Stimulated activated CD4-positive, alpha-beta T cell treated with anti-CD3 and anti-CD28 coated beads, TNF-alpha, amount 100 ng/mL, for 1 hour (primary cell): ENCODE measurements at places on chromosomes 12 and 14.

DNA sequence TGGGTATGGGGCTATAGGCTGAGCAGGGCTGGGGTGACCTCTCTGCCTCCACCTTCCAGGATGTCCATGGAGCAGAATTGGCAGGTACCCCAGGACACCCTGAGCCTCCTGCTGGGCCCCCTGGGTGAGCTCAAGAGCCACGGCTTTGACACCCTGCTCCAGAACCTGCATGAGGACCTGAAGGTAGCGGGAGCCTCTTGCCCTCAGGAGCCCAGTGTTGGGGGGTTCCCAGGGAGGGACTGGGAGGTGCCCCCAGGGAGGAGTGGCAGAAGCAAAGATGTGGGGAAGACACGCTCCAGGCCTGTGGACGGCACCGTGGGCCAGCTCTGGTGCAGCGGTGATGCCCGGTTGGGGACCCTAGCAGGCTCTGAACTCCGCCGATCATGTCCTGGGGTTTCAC lies 8.3 kb downstream of the TNFAIP2 start:
- no peak for DNase-seq

DNA sequence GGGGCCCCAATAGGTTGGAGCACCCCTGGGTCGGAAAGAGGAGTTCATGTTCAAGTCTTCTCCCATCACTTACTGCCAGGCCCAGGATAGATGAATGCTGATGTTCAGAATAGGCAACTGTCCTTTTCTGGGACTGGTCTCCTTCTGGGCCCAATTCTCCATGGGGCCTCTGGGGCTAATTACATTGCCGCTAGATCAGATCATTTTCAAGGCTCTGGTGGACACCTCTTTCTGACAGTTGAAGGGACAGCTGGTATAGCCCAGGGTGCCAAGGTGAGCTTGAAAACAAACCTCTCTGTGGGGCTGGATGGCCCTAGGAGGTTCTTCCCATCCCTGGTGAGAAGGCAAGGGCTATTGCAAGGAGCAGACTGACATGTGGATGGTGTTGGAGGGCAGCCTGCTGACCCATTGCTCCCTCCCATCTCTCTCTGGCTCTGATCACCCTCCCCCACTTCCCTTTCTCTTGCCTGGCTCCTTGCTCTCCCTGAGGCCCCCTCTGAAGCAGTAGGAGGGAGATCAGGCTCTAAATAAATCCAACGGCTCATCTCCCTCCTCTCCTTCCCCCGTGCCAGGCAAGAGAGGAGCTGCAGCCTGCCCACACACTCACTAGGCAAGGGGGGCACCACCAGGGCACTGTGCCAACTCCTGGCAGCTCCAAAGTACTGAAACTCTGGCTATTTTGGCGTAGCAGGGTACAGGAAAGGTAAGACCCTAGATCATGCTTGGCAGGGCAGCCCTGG lies 1.9 kb downstream of the CACNB3 start:
- no peak for DNase-seq

- no peak for DNase-seq
Measured at GRCh38 chr14:30291216-30291615, 267.7 kb upstream of the G2E3 start.

DNA sequence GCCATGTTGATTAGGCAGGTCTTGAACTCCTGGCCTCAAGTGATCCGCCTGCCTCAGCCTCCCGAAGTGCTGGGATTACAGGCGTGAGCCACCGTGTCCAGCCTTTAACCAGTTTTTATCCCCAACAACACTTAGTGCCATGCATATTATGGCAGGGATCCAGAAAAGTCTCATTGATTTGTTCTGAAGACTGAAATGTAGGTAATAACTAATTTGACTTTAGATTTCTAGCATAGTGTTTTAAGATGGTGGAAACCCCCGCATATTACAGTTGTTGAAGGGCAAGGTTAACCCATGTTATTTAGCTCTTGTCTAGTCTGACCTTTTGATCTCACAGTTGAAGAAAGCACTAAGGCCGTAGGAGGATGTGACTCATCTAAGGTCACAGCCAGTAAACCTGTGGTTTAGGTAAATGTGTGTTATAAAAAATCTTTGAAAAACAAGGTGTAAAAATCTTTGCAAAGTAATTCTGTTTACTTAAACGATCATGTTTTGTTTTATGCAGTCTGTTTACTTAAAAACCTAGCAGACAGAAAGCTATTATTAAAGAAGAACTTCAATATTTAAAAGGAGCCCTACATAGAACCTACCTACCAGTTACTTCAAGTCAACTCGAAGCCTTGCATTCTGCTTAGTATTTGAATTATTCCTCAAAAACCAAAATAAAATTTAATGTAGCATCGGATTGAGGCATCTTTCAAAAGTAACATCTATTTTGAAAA lies 24.8 kb downstream of the BICDL1 start:
- no peak for DNase-seq

GRCh38 chr12:120708651-120709050 lies 1.6 kb upstream of the UNC119B start:
- no peak for DNase-seq

DNA sequence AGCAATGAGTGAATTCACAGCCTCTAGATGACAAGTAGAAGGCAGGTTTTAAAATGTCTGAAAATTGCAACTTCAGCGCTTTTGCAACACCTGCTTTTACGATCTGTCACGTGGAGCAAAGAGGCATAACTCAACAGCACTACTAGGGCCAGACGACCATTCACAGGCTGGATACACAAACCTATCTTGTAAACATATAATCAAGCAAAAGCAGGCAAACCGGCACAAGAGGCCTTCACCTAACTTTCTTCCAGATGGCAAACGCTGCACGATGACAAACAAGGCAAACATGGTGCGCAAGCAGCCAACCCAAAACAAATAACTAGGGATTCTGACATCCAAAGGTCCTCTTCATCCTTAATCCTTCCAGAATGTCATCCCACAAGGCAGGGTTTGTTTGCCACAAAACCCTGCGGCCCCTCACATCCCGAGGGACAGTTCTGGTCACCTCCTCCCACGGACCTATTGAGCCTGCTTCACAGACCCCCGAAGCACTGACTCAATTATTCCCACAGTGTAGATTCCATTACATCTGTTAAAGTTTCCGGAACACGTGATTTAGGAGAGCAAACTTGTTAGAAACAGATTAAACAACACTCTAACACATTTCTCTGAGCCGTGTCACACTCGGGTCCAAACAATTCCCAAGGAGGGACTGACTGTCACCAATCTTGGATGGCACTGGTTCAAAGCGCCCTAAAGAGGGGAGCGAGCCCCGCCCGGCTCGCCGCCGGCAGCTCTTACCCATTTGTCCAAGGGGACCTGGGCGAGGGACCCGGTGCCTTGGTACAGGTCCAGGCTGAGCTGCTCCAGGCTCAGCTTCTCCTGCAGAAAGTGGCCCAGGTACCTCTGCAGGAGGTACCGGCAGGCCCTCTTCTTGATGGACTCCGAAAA lies 823 bp downstream of the ATG2B start:
- no peak for DNase-seq

DNA sequence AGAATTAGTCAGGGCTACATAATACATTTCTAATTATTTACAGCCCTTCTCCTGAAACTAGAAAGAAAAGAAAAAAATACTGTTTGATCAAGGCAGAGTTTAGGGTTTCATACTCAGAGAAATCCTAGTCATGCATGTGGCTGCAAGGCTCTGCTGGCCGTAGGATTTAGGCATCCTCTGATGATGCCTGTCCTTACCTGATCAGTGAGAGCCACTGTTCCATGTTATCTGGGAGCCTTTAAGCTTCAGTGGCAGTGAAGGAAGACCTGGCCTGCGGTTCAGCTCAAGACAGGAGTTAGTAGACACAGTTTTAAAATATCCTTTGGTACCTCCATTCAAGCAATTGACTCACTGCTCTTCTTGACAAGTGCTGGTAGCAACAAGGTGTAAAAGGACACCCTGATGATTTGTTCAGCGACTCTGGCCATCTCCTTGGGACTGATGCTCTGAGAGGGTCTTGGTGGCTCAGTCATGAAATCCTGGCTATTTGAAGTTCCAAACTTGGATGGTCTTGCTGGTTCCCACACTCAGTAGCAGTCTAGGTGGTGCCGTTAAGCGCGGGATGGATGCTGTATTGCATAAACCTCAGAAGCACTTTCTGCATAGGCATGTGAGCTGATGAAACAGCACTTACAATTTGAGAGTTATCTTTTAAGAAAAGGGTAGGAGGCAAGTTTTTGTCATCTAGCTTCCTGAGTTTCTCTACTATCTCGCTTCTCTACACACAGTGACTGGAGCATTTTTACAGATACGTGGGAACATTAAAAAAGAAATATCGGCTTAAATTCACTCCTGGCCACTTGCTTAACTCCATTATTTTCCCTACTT lies 162.0 kb downstream of the SAMD4A start:
- DNase-seq: no peak

GRCh38 chr12:104909761-104910160 lies 48.3 kb downstream of the SLC41A2 start:
- no peak for DNase-seq

DNA sequence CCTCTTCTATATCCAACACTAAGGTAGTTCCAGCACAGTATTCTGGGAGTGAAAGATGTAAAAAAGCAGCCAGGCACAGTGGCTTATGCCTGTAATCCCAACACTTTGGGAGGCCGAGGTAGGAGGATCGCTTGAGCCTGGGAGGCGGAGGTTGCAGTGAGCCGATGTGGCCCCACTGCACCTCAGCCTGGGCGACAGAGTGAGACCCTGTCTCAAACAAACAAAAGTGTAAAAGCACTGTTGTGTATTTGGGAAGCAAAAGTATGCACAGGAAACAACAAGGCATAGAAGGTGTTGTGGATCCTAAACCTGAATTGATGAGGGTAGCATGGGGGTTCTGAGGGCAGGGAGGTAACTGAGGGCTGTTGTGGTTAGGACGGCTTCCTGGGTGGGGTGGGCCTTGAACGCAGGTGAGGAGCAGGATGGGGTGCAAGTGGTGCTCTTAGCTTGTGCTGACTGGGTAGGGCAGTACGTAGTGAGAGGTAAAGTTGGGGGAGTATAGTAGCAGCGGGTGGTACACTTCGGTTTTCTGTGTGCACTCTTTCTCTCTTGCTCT lies 64.2 kb downstream of the RASSF3 start:
- DNase-seq: no peak

- no peak for DNase-seq
Measured at GRCh38 chr14:59265808-59266207, 77.3 kb downstream of the DAAM1 start.

- DNase-seq: no peak
Measured at GRCh38 chr12:50467439-50467838, 37.3 kb upstream of the DIP2B start.

GRCh38 chr14:103370087-103370486 lies 15.1 kb upstream of the MARK3 start:
- no peak for DNase-seq

GRCh38 chr12:71640316-71640715 lies 23.3 kb downstream of the ZFC3H1 start:
- no peak for DNase-seq

- no peak for DNase-seq
Measured at GRCh38 chr12:42884116-42884515, 294.6 kb upstream of the PRICKLE1 start.

DNA sequence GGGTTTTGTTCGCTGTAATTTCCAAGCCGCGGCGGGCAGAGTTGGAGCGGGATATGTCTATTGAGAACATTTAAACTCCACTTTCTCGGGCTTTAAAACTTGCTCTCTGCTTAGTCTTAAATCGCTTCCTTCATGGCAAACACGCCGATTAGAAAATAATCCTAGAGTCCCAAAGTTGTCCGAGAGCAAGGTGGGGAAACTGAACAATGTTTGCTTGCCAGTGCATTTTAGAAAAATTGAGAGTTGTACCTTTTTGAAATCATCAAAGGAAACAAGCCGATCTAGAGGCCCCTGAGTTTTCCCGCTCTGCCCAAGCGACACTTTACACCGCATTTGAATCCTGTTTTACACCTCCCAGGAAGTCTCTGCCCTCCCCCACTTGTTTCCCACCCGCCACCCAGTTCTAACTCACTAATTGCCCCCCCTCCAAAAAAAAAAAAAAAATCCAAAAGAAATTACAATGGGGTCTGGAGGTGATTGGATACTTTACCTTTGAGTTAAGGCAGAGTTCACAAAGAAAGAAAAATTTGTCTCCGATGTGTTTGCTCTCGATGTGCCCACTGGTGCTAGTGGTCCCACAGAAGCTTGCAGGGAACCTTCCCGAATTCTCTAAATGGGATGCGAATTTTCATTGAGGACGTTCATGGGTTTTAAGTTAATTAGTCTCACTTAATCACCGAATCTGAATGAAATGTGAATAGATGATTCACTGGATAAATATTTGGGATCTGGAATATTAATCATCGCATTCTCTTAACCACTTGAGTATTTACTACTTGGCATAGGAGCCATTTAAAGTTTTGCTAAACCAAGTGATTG lies 2.3 kb downstream of the HMGA2 start:
- DNase-seq: no peak

DNA sequence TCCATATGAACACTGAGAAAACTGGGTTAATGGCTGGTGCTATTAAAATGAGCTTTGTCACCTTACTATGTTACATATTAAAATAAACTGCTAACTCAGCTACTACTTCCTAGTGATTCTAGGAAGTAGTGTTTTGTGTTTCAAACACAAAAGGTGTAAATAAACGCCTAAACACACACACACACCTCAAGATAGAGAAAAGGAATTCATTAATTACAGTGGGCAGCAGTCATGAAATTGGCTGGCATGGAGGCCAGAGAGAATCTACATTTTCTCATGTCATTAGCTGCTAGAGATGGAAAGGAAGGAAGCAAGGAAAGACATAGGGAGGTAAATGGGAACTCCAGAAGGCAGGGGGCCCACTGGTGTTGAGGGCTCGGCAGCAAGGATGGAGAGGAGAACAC lies 787 bp upstream of the PRMT5 start:
- DNase-seq: no peak

DNA sequence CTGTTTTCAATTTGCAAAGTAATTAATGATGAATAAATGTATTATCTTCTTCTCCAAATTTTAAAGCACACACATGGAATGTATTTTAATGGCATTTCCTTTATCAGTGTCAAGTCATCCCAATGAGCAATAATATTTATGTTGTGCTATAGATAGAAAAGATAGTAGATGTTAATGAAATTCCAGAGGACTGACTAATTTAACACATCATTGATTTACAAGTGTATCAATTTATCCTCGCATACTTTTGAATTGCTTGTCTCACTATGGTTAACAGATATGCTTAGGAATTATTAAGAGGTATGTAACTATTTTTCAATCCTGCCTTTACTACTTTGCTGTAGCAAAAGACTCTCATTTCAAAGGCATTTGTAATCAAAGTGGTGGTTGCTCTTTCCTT lies 842.9 kb downstream of the SLC6A15 start:
- DNase-seq: no peak

- DNase-seq: no peak
Measured at GRCh38 chr12:131583090-131583712, 127.7 kb upstream of the SFSWAP start.

- no peak for DNase-seq
Measured at GRCh38 chr12:107291018-107291417, 197.7 kb upstream of the CRY1 start.

GRCh38 chr14:83873669-83874068 lies 1656.3 kb upstream of the FLRT2 start:
- no peak for DNase-seq
